ENCODE measurements at places on chromosomes 6 and 20.

DNA sequence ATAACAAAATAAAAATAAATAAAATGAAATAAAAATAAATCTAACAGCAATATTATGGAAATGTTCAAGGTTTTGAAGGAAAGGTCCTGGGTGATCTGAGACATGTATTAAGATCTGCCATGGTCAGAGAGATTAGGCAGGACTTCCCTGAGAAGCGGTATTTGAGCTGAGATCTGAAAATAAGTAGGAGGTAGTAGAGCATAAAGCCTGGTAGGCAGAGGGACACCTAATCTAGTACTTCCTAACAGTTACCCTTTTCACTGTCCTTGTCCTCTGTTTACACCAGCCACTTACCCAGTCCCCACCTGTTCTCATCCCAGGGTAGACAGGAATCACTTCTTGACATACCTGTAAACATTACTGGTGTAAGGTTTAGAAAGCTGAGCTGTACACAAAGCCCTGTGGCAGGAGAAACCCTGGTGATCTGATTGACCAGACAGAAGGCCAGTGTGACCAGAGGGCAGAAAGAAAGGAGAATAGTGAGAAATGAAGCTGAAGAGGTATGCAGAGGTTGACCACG lies 8.3 kb upstream of the ZNF318 start:
- no peak for DNase-seq

DNA sequence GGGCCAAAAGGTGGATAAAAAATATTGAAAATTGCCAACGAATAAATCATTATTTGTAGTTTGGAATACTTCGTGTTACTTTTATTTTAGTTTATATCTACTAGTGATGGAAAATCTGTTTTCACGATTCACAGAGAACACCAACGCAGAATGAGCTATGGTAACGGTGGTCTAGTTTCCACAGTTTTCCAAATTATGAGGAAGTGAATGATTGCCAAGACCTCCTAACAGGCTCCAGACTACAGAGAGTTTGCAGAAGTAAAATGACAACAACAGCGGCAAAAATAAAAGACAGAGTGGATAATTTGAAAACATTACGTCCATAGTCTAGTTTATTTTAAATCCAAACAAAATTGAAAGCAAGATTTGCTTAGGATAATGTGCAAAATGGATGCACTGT lies 57.0 kb upstream of the AIG1 start:
- no peak for DNase-seq

DNA sequence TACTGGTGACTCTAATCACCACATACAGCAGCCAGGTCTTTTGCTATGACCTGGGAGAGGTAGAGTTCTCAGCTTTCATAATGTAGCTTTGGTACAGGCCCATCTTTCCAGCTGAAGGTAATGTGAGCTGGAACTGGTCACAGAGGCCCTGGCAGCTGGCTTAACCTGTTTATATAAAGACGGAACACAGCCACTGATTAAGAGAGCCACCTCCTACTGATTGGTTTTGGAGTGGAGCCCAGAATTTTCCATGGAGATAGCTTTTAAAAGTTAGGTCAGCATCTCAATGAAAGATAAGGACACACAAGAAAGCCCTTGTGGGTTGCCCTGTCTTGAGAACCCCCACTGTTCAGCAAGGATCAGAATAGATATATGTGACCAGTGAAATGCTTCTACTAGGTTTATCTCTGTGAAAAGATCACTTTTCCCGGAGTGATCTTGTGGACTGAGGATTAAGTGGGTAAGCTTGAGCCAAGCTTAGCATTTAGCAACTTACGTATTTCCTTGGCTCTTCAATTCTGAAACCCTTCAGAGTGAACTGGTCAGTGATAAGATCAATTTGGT lies 213.7 kb upstream of the CITED2 start:
- peak; percentile 78 for DNase-seq

- no peak for DNase-seq
Measured at GRCh38 chr6:44078827-44079671, 48.2 kb downstream of the MRPL14 start.

- no peak for DNase-seq
Measured at GRCh38 chr20:31711179-31712111, 11.2 kb downstream of the BCL2L1 start.

DNA sequence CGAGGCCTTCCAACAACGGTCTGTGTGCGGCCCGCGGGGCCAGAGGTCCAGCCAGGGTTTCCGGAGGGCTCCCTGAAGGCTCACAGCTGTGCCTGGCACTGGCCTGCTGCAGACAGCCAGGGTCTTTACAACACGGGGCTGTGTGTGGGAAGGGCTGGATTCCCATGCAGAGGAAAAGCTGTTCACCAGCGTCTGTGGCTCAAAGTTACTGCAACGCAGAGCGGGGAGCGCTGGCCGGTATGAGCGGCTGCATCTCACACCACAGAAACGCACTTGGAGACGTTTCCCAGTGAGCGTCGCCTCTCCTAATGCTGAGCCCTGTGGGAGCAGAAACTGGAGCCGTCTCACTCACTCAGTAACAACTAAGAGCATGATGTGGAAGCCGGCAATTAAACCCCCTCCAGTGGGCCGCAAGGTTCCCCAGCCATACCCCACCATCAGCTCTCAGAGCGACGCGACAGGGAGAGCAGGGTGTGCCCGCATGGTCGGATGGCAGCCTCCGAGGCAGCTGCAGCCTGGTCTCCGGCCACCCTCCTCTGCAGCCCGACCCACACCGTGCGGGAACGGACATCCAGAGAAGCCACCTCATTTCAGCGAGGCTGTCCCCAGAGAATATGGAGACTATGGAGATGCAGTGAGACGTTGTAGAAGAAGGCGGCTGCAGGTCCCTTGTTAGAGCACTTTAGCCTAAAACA lies 42.6 kb downstream of the DLL1 start:
- DNase-seq, result no peak

GRCh38 chr20:57808264-57809070 lies 98.7 kb upstream of the PMEPA1 start:
- no peak for DNase-seq

All from kidney glomerular epithelial cell (primary cell).